ENCODE measurements at places on chromosomes 6 and 20. TPM values are rescaled to one million over a fixed set of nuclear protein-coding genes. Genes with fewer than 3 reads are reported as not detected.
A peak's percentile ranks its signal among the peaks of the same experiment; 100 is the strongest.

The TMEM170B gene
- 7.3 TPM for total RNA-seq

The F13A1 gene
- total RNA-seq, result 0.24 TPM

The GHRH gene
- total RNA-seq, result 0.75 TPM

The ADGRG6 gene
- 139 TPM for total RNA-seq

The MICAL1 gene
- total RNA-seq, result 102 TPM

The SYNDIG1 gene
- 0.38 TPM for total RNA-seq

The APOBEC2 gene
- 1.2 TPM for total RNA-seq

The RBPJL gene
- 1.5 TPM for total RNA-seq

GRCh38 chr6:23688650-23689049, 437.4 kb upstream of the NRSN1 start:
- peaks cover 11% of the 10 kb centered on the region for H3K4me1 ChIP-seq
- H3K27ac ChIP-seq, result no peak overlapping the region
- H3K36me3 ChIP-seq, result no peaks in the 10 kb centered on the region

DNA sequence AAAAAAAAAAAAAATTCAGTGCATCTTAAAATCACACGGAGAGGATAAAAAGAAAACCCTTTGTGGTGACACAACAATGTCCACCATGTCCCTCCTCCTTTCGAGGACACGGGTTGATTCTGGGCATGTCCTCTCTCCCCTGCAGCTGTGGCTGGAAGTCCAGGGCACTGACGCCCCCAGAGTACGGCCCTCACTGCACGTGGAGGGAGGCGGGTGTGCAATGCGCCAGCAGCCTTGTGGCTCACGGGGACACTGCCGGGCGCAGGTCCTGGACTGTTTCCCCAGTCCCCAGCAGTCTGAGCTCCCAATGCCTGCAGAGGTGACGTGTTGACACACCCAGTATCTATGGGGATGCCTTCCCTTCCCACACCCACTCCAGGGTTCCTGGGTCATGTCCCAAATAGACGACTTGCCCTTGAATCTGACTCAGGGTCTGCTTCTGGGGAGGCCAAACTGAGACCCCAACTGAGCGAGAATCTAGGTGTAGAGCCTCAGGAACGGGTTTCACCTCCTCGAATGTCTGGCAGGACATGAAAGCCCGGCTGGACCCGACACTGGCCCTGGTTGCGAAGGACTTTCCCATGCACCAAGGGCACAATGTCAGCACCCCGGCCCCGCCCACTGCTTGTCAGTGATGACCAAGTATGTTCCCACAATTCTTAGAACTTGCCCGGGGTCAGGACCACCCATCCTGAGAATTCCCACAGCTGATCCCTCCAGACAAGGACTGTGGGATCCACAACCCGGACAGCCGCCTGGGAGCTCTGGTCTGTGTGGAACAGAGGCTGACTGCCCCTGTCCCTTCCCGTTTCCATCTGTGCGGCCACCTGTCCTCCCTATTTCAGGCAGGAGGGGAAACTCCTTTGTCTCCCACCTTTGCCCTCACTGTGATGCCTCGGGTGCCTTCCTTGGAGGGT, 425.1 kb upstream of the SULF2 start:
- no peak overlapping the region for H3K27ac ChIP-seq
- peaks cover 3% of the 10 kb centered on the region for H3K27me3 ChIP-seq
- peaks cover 7% of the 10 kb centered on the region for H3K4me1 ChIP-seq
- no peak overlapping the region for H3K4me3 ChIP-seq

DNA sequence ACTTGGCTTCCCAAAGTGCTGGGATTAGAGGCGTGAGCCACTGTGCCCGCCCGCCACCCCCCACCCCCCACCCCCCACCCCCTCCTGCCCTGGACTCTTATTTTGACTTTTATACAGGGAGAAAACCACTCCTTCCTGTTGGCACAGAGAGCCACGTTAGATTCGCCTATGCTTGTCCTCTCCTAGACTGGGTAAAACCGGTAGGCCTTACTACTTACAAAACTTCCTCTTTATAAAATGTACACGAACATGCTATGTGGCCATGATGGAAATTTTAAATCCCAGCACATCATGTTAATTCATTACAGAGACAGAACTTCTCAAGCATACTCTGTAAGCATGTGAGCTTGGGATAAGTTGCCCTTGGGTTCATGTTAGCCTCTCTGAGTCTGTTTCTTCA, 124.2 kb downstream of the SLC24A3 start:
- no peak for DNase-seq
- H3K27me3 ChIP-seq, result peaks cover 24% of the 10 kb centered on the region
- peaks cover 11% of the 10 kb centered on the region for H3K4me1 ChIP-seq
- H3K4me3 ChIP-seq, result no peak overlapping the region

GRCh38 chr20:44247586-44248409, 690 bp downstream of the GDAP1L1 start:
- peaks cover 37% of the 10 kb centered on the region for H3K27me3 ChIP-seq
- H3K4me3 ChIP-seq, result no peak overlapping the region
- H3K27ac ChIP-seq, result no peak overlapping the region
- no peaks in the 10 kb centered on the region for H3K36me3 ChIP-seq

DNA sequence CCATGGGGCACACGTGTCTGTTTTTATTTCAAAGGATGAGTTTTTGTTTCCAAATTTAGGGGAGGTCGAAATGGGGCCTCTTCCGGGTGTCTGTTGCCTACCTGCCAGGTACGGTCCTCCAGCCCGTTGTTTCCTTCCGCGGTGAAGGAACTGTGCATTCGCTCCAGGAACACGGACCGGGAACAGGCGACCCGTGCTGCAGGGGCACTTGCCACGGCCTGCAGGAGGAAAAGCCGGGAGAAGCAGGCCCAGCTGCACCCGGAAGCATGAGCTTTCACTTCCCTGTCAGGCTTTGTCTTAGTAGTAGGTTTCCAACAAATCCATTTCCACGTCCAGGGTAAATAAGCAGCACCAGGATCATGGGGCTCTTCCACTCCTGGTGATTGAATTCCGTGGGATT, 17.0 kb upstream of the NPEPL1 start:
- H3K27ac ChIP-seq, result peak overlapping the region; percentile 76
- H3K27me3 ChIP-seq, result no peaks in the 10 kb centered on the region
- no peak for DNase-seq
- H3K4me3 ChIP-seq, result no peak overlapping the region

DNA sequence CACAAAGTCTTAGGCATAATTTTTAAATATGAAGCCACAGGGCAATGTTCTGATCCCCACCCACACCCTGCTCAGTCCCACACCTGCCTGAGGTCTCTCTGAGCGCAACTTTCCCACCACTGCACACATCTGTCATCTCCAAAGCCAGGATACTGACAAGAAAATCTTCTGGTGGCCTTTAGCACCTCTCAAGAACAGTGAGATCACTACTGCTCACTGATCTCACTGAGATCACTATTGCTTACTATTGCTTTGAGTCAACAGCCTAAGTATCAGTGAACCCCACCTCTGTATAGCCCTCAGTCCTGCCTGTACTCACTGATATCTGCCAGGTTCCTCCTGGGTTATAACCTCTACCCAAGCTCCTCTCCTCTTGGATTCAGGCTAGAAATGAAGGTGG, 6.4 kb downstream of the TNFRSF21 start:
- H3K27me3 ChIP-seq, result peaks cover 14% of the 10 kb centered on the region
- no peak overlapping the region for H3K4me3 ChIP-seq
- H3K36me3 ChIP-seq, result no peaks in the 10 kb centered on the region
- DNase-seq, result no peak
- H3K4me1 ChIP-seq, result peaks cover 54% of the 10 kb centered on the region

DNA sequence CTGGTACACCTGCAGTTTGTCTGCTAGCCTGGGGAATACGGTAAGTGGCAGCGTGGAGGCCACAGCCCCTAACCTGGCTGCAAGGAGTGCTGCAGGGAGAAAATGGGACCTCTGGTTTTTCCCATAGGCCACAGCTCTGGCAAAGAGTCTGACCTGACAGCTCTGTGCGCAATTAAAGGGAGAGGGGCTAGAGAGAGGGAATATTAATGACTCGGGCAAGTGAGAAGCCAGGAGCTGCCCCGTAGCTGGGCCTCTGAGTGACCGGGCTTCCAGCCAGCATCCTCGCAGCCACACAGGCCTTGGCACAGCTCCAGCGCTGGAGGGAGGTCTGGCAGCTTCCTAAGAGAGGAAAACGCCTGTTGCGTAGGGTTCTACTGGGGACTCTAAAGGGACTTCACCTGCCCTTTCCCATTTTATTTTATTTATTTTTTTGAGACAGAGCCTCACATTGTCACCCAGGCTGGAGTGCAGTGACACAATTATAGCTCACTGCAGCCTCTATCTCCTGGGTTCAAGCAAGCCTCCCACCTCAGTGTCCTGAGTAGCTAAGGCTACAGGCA, 18.2 kb upstream of the OCSTAMP start:
- H3K4me3 ChIP-seq, result no peak overlapping the region
- peaks cover 2% of the 10 kb centered on the region for H3K4me1 ChIP-seq
- H3K27me3 ChIP-seq, result no peaks in the 10 kb centered on the region
- H3K27ac ChIP-seq, result no peak overlapping the region
- no peak for DNase-seq
- H3K36me3 ChIP-seq, result no peaks in the 10 kb centered on the region

DNA sequence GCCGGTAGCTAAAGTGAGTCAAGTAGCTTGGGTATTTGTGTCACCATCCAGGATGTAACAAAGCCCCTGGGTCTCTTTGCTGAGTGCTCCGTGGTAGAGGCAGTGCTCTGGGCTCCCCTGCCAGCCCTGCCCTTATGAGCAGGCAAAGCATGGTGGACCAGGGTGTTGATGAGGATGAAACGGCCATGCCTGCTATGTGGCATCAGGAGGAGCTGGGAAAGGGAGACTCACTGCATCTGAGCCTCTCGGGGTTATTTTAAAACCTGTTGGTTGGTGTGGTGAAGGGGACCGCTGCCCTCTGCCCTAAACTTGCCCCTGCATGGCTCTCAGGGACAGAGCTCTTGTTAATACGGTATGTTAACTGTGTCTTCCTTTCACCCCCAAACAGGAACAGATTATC, 143.1 kb downstream of the DTNBP1 start:
- no peak overlapping the region for H3K4me3 ChIP-seq
- no peak overlapping the region for H3K27ac ChIP-seq
- peaks cover 57% of the 10 kb centered on the region for H3K36me3 ChIP-seq
- no peaks in the 10 kb centered on the region for H3K27me3 ChIP-seq
- no peak for DNase-seq
- no peaks in the 10 kb centered on the region for H3K4me1 ChIP-seq

DNA sequence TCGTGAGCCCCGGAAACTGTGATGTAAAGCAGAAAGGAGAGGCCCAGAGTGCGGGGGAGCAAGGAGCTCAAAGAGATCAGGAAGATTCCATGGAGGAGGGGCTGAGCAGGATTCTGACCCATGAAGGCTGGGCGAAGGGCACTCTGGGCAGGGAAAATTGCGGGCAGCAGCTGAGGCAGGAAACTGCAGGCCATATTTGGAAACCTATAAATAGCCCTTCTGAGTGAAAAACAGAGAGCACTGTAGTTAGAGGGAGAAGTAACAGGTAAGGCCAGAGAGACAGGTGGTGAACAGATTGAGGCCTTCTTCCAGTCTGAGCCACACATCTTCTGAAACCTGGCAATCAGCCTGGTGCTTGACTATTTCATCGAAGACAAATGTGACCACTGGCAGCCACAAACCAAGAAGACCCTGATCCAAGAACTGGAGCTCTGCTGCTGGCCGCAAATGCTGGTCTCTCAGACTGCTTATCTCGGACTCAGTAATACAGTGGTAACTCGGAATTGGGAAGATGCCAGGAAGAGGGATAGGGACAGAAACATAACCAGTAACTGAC, 14.1 kb upstream of the BEND3 start:
- no peak overlapping the region for H3K4me3 ChIP-seq
- H3K27me3 ChIP-seq, result no peaks in the 10 kb centered on the region
- no peaks in the 10 kb centered on the region for H3K36me3 ChIP-seq
- H3K4me1 ChIP-seq, result peaks cover 8% of the 10 kb centered on the region

DNA sequence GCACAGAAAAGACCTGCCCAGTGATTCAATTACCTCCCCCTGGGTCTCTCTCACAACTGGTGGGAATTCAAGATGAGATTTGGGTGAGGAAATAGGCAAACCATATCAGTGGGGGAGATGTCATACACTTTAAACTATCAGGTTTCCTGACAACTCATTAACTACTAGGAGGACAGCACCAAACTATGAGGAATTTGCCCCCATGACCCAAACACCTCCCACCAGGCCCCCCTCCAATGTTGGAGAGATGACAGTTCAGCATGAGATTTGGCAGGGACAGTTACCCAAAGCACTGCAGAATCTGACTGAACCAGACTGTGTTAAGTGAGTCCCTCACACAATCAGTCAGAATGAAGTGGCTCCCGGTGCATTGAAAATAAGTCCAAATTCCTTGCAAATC, 148.0 kb downstream of the TTLL2 start:
- H3K27me3 ChIP-seq, result peaks cover 5% of the 10 kb centered on the region
- H3K27ac ChIP-seq, result no peak overlapping the region
- H3K36me3 ChIP-seq, result no peaks in the 10 kb centered on the region
- H3K4me3 ChIP-seq, result no peak overlapping the region

- H3K27me3 ChIP-seq, result no peaks in the 10 kb centered on the region
- H3K36me3 ChIP-seq, result no peaks in the 10 kb centered on the region
- DNase-seq, result no peak
- no peak overlapping the region for H3K4me3 ChIP-seq
- H3K27ac ChIP-seq, result no peak overlapping the region
These were observed 81.2 kb downstream of the EZR start for GRCh38 chr6:158737710-158738615.

DNA sequence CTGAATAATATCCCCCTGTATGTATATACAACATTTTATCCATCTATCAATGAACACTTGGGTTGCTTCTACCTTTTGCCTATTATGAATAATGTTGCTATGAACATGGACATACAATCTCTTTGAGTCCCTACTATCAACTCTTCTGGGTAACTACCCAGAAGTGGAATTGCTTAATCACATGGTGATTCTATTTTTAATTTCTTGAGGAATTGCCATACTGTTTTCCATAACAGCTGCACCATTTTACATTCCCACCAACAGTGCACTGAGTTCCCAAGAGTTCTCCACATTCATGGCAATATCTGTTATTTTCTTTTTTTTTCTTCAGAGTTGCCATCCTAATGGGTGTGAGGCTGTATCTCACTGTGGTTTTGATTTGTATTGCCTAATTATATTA, 88.3 kb downstream of the ZHX3 start:
- H3K4me1 ChIP-seq, result no peaks in the 10 kb centered on the region
- no peak overlapping the region for H3K27ac ChIP-seq
- H3K27me3 ChIP-seq, result no peaks in the 10 kb centered on the region
- no peaks in the 10 kb centered on the region for H3K36me3 ChIP-seq

GRCh38 chr20:8431538-8432434, 299.7 kb downstream of the PLCB1 start:
- H3K27ac ChIP-seq, result no peak overlapping the region
- no peak overlapping the region for H3K4me3 ChIP-seq
- no peak for DNase-seq
- H3K4me1 ChIP-seq, result peaks cover 3% of the 10 kb centered on the region

- H3K27ac ChIP-seq, result peak overlapping the region; percentile 27
- H3K36me3 ChIP-seq, result peaks cover 6% of the 10 kb centered on the region
These were observed 65.8 kb downstream of the MAP3K4 start for GRCh38 chr6:161057103-161058091.

- no peak overlapping the region for H3K27ac ChIP-seq
- DNase-seq, result no peak
- H3K4me3 ChIP-seq, result no peak overlapping the region
- peaks cover 5% of the 10 kb centered on the region for H3K4me1 ChIP-seq
- peaks cover 4% of the 10 kb centered on the region for H3K27me3 ChIP-seq
These were observed 847.0 kb downstream of the PHF3 start for GRCh38 chr6:64482631-64483030.

- no peak for DNase-seq
- H3K27me3 ChIP-seq, result peaks cover 24% of the 10 kb centered on the region
- no peaks in the 10 kb centered on the region for H3K36me3 ChIP-seq
- no peak overlapping the region for H3K4me3 ChIP-seq
- H3K27ac ChIP-seq, result no peak overlapping the region
These were observed 216.9 kb upstream of the LRFN2 start for GRCh38 chr6:40803897-40804702.

GRCh38 chr6:163014736-163015135, 287.0 kb downstream of the PACRG start:
- DNase-seq, result no peak
- H3K27ac ChIP-seq, result no peak overlapping the region
- H3K4me3 ChIP-seq, result no peak overlapping the region
- no peaks in the 10 kb centered on the region for H3K36me3 ChIP-seq
- no peaks in the 10 kb centered on the region for H3K27me3 ChIP-seq

Measured in progenitor cell of endocrine pancreas (in vitro differentiated cells).